ENCODE measurements at places on chromosomes 3 and 15.
A peak's percentile ranks its signal among the peaks of the same experiment; 100 is the strongest.

GRCh38 chr3:30692498-30693130 is 86.2 kb downstream of the TGFBR2 start:
- DNase-seq, result no peak

DNA sequence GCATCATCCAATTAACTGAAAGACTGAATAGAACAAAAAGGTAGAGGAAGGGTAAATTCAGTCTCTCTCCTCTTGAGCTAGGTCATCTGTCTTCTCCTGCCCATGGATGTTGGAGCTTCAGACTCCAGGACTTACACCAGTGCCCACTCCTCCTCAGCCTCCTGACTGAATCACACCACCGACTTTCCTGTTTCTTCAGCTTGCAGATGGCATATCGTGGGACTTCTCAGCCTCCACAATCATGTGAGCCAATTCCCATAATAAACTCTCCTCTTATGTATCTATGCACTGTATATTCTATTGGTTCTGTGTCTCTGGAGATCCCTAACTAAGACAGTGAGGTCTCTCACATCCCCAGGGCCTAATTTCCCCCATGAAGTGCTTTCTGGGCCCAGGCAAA is 140.4 kb downstream of the CD47 start:
- no peak for DNase-seq

- DNase-seq, result no peak
These were observed 50.4 kb downstream of the MESD start for GRCh38 chr15:80939216-80939615.

DNA sequence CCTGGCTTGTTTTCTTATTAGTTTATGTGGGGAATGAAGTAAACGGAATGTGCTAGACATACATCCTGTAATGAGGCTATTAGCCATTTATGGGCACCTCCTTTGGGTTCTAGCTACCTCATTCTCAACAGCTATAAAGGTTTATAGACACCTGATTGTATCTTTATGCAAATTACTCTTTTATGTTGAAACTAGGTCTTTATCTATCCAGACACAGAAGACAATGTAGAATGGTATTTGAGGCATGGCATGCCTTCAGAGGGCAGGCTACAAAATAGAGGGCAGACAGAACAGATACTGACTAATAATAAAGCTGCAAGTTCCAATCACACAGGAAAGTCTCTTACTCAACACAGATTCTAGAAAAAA is 27.1 kb downstream of the TBC1D2B start:
- no peak for DNase-seq

GRCh38 chr15:52085299-52085698 is 27.3 kb downstream of the BCL2L10 start:
- DNase-seq, result no peak

DNA sequence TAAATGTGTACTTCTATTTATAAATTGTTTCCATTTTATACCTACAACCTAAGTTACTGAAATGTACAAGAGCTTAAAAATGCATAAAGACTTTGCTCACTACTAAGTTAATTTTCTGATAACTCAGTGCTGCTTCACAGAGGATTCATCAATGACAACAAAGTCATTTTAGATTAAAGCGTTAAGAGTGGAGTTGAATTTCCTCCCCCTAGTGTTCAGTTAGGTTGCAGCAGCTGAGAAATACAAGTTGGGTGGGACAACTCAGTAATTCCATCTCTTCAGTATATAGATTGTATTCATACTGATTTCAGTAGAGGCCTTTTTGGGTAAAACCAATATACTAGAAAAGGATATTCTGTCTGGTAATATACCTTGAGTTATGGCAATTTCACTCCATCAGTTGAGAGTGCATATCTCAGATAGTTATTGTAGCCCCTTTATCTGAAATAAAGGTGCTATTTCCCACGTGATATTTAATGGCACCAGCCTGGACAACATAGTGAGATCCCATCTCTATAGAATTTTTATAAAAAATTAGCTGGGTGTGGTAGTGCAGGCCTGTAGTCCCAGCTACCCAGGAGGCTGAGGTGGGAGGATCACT is 6.9 kb upstream of the RPL35A start:
- no peak for DNase-seq

DNA sequence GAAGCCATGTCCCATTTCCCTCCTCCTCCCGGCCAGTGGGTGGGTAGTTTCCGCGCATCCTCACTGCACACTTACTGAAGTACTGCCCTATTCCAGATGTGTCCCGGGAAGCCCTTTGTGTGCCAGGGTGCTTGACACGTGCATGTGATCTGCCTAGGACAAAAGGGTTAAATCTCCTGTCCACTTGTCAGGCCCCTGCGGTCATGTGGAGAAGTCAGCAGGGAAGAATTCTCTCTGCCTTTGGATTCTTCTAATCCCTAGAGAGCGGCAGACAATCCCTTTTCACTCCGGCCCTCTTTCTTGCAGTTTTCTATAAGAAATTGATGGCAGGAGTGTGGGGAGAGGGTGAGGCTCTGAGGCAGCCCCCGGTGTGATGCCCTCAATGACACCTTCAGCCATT is 19.8 kb downstream of the ST8SIA2 start:
- DNase-seq, result no peak

DNA sequence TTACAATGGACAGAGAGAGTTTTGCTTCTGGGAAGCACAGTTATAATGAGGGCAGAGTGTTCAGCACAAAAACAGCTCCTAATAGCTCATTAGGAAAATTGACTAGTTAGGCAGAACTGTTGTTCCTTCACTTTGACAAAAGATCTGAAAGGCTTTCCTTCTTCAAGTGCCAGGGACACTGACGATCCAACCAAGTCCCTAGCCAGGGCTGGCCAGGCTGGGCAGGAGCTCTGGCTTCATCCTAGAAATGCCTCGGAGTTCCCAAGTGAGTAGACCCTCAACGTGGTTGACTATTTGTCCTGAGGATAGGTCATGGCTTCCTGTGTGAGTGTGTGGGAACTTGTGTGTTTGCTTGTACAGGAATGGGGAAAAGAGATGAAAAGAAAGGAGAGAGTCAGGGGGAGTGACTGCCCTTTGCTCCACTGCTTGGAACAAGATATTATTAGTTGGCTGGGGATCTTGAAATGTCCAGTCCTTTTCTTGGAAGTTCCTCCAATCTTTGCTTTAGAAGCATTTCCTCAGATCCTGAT is 617.9 kb downstream of the NTRK3 start:
- DNase-seq, result no peak

GRCh38 chr3:48039487-48040190 is 23.4 kb upstream of the MAP4 start:
- DNase-seq, result no peak

- no peak for DNase-seq
These were observed 34.4 kb downstream of the TNK2 start for GRCh38 chr3:195873971-195874370.

DNA sequence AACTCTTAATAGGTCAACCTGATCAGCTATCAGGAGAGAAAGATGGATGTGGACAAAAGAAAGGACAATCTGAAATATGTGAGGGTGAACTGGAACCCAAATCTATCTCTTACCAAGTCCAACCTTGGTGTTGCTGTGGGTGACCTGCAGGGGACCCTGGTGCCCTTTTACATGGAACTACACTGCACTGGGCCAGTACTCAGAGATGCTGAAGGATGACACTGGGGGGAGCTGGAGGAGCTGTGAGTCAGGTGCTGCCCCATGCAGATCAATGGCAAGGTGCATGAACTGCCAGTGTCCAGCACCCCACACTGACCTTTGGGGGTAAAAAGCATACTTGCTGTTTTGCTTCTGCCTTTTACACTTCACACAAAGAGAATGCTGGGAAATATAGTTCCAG is 55.6 kb upstream of the TBC1D5 start:
- no peak for DNase-seq

DNA sequence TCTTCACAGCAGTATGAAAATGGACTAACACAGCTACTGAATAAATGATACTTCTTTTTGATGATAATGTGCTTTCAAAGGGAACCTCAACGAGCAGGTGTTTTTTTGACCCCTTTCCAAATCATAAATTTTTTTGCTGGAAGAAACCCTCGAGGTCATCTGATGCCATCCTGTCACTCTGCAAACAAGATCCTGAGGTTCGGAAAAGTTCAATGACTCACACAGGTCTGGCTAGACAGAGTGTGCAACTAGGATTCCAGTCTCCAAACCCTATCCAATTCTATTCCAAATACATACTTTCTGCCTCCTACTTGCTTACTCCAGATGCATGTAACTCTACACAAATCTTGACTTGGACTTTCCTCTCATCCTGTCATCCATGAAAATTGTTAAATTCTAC is 124.7 kb downstream of the NEDD4 start:
- no peak for DNase-seq

DNA sequence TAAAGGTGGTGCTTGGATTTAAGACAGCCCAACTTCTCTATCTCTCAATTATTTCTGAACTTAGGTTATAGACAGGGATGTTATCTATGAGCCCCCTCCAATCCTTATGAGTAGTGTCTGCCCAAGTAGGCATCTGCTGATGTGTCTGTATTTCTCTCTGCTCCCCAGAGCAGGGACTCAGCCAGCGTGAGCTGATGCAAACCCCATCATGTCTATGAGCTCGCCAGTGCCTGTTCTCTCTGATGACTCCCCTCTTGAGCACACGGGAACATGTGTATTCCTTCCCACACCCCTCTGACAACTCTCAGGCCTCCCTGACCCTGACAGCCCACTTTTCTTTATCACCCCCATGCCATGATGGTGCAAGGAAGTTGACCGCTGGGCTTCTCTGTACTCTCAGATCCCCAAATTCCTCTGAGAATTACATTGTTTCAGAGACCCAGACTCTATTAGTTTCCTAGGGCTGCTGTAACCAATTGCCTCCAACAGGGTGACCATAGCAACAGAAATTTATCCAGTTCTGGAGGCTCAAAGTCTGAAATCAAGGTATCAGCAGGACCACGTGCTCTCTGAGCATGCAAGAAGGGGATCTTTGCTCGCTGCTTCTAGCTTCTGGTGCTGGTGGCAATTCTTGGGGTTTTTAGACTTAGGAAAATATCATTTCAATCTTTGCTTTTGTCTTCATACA is 73.5 kb upstream of the ST8SIA2 start:
- no peak for DNase-seq

DNA sequence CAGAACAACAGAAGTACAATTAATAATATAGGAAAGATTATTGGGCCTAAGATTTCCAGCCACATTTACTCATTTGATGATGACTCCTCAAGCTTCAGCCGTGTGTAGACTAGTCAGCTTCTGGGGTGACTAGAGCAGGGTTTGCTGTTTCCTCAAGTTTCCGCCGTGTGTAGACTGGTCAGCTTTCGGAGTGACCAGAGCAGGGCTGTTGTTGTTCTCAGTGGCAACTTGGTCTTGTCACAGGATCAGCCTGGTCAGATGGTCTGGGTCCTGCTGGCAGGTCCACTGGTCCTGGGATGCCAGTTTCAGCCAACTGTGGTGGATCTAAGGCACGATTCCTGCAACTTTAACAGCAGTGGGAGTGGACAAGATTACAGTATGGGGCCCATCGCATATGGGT is 21.8 kb upstream of the NOX5 start:
- no peak for DNase-seq

GRCh38 chr3:109175411-109175810 is 38.9 kb downstream of the C3orf85 start:
- DNase-seq, result no peak

- no peak for DNase-seq
These were observed 330.8 kb upstream of the AGTR1 start for GRCh38 chr3:148366743-148367410.

- no peak for DNase-seq
These were observed at the start of gene DNAH1 for GRCh38 chr3:52315977-52316764. Gene DNAH1, plus strand, starts transcription at chr3:52316319. Its CDS starts 6,124 bp downstream, at chr3:52322443.

DNA sequence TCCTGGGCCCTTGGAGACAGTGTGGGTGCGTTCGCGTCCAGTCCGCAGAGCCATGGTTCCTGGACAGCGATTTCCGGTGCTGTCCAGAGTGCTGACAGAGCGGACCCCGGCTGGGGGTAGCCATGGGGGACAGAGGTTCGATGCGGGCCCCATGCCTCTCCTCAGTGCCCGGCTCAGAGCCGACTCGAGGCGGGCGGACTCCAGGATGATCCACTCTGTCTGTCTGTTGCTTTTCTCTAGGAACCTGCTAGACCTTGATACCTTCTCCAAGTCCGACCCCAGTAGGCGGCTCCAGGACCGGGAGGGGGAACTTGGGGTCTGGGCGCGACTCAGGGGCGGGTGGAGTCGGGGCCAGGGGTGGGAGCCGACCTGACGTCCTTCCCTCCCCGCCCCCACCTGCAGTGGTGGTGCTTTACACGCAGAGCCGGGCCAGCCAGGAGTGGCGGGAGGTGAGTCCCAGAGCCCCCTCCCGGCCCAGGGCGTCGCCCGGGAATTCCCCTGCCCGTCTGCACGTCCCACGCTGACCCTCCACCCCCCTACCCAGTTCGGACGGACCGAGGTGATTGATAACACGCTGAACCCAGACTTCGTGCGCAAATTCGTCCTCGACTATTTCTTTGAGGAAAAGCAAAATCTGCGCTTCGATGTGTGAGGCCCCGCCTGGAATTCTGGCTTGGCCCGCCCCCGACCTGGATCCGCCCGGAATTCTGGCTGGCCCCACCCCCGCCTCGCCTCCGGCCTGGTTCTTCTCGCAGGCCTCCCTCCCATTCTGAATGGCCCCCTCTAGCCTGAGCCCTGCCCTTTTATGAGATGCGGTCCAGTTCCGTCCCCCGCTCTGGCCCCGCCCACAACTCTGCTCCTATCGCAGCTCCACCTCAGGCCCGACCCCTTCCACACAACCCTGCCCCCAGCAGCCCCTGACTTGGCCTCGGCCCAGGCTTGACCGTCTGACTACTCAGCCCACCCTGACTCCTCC is 1.0 kb downstream of the CPNE9 start:
- DNase-seq, result no peak

GRCh38 chr15:60525341-60526039 is 46.5 kb upstream of the ICE2 start:
- no peak for DNase-seq

DNA sequence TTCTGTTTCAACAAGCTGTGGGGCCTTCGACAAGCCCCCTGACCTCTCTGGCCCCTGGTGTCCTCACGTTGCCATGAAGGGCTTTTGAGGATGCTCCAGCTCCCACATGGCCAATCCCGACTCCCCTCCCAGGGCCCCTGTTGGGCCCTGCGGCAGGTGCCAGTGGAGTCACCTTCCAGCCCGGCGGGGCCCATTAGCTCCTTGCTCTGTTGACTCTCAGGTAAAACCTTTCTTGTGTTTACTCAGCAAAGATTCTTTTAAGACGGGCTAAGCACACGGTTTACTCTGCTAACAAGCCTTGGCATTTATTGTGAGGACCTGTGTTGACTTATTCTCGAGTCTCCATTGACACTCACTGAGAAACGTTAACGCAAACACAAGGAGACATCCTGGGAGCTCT is 15.0 kb downstream of the RPLP1 start:
- DNase-seq, result no peak

GRCh38 chr15:37876900-37877299 is 57.5 kb upstream of the TMCO5A start:
- no peak for DNase-seq

- peak; percentile 67 for DNase-seq
These were observed 60.4 kb downstream of the SMAD3 start for GRCh38 chr15:67125589-67126502.

All from Peyer's patch (tissue), 4 donors.